Neural cell (in vitro differentiated cells): ENCODE measurements at places on chromosomes 5 and 9. TPM values are rescaled to one million over a fixed set of nuclear protein-coding genes. Genes with fewer than 3 reads are reported as not detected.

Gene TXNDC8
- not detected in 2 replicates for polyA plus RNA-seq

Gene PCDHB8
- 0.76 and 0.81 TPM in 2 replicates for polyA plus RNA-seq

Gene POU5F2
- 0.07 and 0.22 TPM in 2 replicates for polyA plus RNA-seq

Gene ZNF79
- polyA plus RNA-seq: 2.9 and 3.3 TPM in 2 replicates
